ENCODE measurements at places on chromosomes 13 and 19. TPM values are rescaled to one million over a fixed set of nuclear protein-coding genes. Genes with fewer than 3 reads are reported as not detected.

- DNase-seq = peak; percentile 25
Measured at GRCh38 chr19:34096020-34096915, 76.0 kb upstream of the LSM14A start.

- DNase-seq = no peak
Measured at GRCh38 chr13:42574435-42575311, 721 bp downstream of the TNFSF11 start.

GRCh38 chr13:64397701-64398100 lies 2832.4 kb downstream of the PCDH9 start:
- no peak for DNase-seq

GRCh38 chr13:24252136-24252535 lies 57.2 kb upstream of the C1QTNF9 start:
- DNase-seq = no peak

DNA sequence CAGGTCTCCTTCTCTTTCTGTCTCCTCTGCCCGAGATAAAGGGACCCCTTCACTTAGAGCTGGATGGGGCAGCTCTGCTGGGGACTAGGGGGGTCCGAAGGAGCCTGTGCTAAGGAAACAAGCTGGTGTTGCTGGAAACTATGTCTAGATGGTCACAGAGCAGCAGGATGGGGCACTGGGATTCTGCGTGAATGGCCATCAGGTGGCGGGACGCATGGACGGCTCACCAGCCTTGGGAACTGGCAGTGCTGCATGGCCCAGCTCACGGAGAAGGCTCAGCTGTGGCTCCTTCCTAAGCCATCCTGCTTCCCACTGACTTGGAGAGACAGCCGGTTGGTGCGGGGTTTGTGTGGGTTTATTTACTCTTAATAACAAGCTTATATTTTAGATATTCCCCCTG lies 411.8 kb downstream of the ZNF536 start:
- DNase-seq = no peak

DNA sequence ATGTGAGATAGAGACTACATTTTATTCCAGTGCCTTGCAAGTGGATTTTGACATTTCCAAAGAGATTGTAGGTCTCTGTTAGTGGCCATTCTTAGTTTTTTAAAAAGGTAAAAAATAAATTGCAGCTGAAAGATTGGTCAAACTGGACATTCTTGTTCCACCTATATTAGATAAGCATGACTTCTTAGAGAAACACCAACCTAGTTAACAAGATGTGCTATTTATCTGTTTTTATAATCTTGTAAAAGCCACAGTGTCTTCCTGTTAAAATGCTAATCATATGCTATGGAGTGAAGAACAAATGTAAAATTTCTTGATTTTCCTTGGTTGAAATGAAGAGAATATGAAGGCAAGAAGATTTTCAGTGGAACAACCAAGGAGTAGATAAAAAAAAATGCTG lies 33.4 kb upstream of the GPR183 start:
- DNase-seq = no peak

IGFL2 gene
- not detected for total RNA-seq

- DNase-seq = no peak
Measured at GRCh38 chr13:23629566-23630272, 59.5 kb downstream of the TNFRSF19 start.

DNA sequence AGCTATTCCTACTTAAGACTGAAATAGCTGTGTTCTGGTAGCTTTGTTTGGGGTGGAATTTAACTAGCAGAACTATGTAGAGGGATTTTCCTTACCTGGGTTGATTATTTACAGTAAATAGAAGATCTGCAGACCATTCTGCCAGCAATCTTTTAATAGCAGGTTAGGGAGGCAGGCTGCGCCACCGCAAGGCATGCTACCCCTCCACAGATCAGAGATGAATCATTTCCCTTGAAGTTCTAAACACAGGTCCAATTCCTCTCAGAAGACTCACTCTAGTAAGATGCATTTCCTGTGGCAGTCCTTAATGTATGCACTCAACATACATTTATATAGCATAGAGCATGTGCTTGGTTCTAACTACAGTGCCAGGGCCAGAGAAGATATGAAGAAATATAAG lies 109.0 kb downstream of the TNFRSF19 start:
- no peak for DNase-seq

ADM5 gene
- total RNA-seq = 5.1 TPM

- no peak for DNase-seq
Measured at GRCh38 chr13:98273067-98273823, 96.2 kb upstream of the RNF113B start.
